ENCODE measurements at places on chromosomes 1 and 21. TPM values are rescaled to one million over a fixed set of nuclear protein-coding genes. Genes with fewer than 3 reads are reported as not detected.
A peak's percentile ranks its signal among the peaks of the same experiment; 100 is the strongest.

GRCh38 chr1:244163861-244164510, 112.9 kb downstream of the ZBTB18 start:
- peak; percentile 14 for DNase-seq

DNA sequence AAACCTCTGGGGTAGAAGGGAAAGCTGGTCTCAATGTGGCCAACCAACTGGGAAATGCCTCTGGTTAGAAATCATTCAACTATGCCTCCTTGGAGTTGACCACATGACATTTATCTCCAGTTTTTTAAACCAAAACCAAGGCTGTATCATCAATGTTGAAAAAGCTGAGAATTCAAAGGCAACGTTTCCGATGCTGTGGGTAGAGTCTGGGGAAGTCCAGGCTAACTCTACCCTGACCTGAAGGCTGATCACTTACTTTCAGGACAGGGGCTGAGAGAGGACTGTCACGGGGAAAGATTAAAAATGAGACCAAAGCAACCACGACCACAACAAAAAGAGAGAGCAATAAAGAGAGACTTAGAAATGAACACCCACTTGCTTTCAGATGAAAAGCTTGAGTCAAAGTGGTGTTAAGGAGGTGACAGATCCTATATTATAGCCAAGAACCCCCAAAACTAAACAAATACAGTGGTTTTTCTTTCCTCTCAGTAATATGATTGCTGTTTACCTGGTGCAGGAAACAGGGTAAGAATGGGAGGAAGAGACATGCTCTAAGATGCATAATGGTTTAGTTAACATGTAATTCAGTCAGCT, 90.8 kb upstream of the TNFSF4 start:
- DNase-seq = no peak

DNA sequence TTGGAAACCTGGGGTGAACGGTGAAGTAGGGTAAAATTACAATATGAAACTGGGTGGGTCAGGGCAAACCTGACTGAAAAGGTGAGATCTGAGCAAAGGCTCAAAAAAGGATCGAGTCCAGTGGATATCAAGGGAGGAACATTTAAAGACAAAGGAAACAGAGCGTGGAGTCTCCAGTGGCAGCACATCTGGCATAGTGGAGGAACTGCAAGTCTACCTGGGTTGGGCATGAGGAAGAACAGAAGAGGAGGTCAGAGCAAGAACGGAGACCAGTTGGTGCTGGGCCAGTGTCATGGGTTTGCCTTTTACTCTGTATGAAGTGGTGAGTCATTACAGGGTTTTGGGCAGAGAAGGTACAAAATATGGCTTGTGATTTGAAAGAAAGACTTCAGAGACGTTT, 163.7 kb downstream of the NTPCR start:
- no peak for DNase-seq

GRCh38 chr1:229111703-229112319, 159.1 kb upstream of the RAB4A start:
- no peak for DNase-seq

DNA sequence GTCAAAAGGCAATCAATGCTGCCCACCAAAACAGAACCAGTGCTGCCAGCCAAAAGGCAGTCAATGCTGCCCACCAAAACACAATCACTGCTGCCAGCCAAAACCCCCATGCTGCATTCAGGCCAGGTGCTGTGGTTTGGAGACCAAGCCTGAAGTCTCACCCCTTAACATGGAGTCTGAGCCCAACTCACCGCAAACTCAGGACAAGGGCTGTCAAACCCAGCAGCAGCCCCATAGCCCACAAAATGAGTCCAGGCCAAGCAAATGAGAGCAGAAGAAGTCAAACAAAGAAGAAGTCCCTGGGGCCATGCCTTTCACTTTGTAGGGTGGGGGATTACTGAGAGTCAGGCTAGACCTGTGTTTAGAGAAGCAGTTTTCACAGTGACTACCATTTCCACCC, 6.4 kb downstream of the SMCP start:
- no peak for DNase-seq

- DNase-seq = no peak
Observed at GRCh38 chr1:22825486-22826189, 115.0 kb downstream of the EPHB2 start.

DNA sequence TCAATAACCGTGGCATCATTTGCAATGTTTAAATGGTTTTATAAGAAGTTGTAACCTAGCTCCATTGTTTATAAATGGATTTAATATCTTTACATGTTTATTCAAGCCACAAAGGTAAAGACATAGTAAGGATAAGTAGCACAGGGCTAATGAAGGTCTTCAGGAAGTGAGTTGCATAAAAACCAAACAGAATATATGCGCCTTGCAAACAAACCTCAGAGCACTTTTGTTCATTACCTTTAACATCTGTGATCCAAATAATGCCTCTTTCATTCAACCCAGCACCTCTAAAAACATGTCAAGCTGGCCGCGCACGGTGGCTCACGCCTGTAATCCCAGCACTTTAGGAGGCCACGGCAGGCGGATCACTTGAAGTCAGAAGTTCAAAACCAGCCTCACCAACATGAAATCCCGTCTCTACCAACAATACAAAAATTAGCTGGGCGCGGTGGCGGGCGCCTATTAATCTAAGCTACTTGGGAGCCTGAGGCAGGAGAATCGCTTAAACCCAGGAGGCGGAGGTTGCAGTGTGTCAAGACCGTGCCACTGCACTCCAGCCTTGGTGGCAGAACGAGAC, 25.3 kb downstream of the BRINP3 start:
- DNase-seq = no peak

DNA sequence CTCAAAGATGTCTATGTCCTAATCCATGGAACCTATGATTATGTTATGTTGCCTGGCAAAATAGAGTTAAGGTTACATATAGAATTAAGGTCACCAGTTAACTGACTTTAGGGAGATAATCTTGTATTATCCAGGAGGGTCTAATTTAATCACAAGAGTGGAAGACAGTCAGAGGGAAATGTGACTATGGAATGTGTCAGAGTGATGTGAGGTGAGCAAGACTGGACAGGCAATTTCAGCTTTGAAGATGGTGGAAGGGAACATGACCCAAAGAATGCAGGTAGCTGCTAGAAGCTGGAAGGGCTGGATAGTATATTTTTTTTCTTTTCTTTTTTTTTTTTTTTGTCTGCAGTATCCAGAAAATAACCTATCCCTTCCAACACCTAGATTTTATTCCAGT, 241.7 kb upstream of the NEGR1 start:
- no peak for DNase-seq

- no peak for DNase-seq
Observed at GRCh38 chr1:225418059-225418458, 9.8 kb downstream of the LBR start.

Gene CR1
- total RNA-seq = 7.9 TPM

Gene OR6K3
- not detected for total RNA-seq
